ENCODE measurements at places on chromosomes 4 and X.

- DNase-seq = no peak
Observed at GRCh38 chr4:75849461-75849860, 52.8 kb downstream of the PPEF2 start.

DNA sequence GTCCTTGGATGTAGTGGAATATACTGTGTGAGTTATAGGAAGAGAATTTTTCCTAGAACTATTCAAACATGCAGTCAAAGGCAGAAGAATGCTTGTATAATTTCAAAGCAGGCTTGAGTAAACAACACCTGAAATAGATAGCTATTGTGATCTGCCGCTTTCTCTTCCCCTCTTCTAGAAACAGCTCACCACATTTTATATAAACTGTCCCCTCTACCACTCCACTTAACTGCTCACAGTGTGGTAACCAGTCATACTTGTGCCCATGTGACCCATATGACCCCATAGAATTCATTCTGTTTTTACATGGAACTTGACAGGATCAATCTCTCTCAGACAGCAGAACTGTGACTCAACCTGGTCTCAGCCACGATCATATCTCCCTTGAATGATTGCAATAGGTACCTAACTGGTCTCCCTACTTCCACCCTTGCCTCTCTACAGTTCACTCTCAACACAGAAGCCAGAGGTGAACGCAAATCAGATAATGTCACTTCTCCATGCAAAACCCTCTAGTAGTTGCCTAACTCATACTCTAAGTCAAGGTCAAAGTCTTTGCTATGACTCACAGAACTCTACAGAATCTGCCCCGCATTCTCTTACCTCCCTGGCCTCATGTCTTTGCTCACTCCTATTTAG is 85.6 kb upstream of the EFHC2 start:
- DNase-seq = no peak

- no peak for DNase-seq
Observed at GRCh38 chr4:104649631-104650030, 154.9 kb upstream of the CXXC4 start.

DNA sequence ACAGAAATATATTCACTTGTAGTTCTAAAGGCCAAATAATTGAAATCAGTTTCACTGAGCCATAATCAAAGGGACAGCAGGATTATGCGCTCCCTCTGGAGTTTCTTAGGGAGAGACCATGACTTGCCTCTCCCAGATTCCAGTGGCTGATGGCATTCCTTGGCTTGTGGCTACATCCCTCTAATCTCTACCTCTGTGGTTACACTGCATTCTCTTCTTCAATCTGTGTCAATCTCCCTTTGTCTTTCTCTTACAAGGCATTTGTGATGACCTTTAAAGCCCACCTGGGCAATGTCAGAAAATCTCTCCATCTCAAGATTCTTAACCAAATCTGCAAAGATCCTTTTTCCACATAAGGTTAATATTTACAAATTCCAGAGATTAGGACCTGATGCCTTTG is 260.2 kb downstream of the UNC5C start:
- DNase-seq = no peak

GRCh38 chr4:82773057-82773456 is 25.5 kb downstream of the SCD5 start:
- no peak for DNase-seq

DNA sequence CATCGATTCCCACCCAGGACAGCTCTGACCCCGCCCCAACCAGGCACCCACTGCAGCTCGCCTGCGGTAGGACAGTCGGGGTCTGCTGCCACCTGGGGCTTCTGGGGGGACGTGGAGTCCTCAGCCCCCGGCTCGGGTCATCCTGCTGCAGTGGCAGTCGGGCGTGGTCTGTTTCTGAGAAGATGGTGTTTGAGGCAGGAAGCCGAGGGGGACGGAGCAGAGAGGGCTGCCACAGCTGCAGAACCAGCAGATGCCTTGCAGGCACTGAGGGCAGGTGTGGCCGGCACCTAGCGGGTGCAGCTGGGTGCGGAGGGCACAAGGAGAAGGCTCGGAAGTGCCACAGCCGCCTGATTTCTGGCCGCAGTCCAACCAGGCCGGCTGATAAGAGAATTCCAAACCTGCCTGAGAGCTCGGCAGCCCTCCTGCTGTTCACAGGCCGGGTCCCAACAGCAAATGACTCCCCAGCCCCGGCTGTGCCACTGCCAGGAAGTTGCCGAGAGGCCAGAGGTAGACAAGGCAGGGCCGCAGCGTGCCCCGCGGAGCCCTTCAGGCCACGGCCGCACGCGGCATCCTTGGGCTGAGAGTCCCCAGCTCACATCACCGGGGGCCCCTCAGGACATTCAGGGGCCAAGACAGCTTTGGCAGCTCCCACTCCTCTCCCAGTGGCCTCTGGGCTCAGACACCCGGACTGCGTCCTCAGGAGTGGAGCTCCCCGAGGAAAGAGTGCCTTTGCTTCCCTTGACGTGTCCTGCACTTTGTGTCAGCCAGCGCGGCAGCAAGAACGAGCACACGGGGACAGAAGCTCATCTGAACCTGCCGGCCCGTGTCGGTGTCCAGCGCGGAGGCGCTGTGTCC is 9.4 kb upstream of the CPLX1 start:
- DNase-seq = no peak

DNA sequence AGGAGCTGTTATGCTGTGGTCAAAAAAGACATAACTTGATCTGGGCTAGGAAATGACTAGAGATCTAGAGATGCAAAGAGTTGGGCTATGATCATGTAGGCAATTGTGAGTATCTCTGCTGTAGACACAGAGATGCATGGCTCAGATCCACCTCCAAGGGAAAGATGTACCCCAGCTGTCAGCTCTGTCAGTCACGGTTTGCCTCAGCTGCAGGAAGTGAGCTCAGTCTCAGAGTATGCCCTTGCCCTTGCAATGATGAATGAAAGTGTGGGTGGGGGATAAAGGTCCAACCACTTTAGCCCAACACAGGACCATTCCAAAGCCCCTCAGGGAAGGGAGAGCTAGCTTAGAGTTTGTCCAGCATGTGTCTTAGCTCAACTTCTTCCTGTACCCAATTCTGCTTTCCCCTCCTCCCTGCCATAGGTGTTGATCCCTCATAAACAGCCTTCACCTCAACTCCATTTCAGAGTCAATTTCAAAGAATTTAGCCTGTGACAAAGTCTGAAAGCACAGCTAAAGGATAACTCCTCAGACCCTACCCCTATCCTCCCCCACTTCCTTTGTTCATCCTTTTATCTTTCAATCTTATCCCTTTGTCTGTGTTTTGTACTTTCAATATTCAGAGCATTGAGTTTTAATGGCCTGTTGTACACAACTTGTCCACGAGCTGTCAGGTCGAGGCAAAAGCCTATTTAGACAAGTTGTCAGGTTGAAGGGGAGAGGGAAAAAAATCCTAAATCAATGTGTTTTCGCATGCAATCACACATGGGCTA is 90.6 kb downstream of the MID1IP1 start:
- DNase-seq = no peak

DNA sequence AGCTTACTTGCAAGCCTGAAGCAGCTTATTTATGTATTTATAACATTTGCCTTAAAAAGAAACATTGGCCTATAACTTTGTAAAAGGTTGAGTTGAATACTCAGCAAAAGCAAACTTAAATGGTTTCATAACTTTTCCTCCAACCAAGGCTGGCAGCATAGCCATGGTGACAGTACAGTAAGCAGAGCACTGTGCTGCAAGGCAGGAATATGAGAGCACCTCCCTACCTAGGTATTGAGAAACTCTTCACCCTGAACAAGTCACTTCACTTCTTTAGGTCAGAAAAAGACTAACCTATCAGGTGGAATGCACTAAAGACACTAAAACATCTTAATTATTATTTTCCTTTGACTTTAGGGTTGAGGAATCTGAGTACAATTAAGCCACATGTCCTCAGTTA is 63.9 kb upstream of the GYPA start:
- DNase-seq = no peak

GRCh38 chr4:94339779-94340178 is 2.9 kb downstream of the HPGDS start:
- DNase-seq = no peak

DNA sequence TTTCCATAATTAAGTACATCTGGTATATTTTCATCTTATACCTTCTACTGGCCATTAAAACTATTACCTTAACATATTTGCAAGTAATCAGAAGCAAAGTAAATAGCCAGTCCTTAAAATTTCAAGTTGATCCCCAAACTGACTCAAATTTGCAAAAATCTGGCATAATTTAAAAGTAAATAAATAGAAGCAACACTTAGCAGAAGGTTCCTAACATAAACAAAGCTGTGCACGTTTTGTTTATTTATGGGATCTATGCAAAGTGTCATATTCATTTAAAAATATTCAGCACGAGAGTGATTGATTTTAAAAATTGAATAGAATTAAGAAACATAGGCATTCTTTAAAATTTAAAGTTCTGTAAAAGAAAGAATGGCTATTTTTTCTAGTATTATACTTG is 9.8 kb upstream of the CXXC4 start:
- DNase-seq = no peak

GRCh38 chr4:185437809-185438208 is 12.0 kb upstream of the UFSP2 start:
- DNase-seq = no peak

DNA sequence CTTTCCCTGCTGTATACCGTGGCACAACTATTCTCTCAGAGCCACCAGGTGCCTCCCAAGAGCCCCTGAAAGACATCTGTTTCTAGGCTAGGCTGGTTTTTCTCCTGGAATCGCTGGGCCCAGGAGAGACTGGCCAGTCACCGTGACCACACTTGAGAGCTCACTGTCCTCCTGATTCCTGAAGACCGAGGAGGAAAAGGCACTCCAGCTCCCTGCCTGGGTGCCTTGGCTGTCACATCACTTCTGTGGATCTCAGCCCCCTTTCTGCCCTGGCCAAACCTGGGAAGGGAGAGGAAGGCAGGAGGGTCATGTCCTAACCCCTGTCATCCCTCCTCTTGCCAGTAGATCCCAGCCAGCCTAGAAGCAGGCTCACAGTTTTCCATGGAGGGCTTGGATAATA is 54.7 kb upstream of the LAS1L start:
- no peak for DNase-seq

DNA sequence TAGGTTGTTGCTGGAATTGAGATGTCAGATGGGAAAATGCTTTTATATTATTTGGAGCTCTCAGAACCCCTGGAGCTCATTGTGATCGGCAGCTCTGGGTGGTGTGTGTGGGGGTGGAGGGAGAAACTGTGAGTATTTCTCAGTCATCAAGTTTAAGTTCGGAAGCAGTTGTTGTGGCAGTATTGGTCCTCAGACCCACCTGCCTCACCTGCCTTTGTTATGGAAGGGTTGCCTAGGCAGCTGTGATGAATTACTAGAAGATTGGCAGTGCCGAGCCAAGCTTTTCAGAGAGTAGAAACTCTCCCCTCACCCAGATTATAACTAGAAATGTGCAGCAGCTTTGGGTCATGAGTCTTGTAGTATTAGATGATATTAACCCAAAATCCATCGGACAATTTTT is 9.5 kb downstream of the IGSF1 start:
- DNase-seq = no peak

DNA sequence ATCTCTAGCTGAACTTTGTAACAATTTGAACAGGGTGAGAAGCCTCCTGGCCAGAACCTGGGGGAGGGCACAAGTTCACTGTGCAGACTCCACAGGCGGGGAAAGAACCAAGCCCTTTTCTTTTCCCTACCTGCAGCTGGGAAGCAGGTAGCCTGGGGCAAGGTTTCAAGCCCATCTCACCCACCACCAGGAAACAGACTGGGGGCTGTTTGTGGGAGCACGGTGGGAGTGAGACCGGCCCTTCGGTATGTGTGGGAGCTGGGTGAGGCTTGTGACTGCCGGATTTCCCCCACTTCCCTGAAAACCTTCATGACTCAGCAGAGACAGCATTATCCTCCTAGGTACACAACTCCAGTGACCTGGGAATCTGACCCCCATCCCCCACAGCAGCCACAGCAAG is 211.7 kb downstream of the ZNF674 start:
- DNase-seq = no peak

DNA sequence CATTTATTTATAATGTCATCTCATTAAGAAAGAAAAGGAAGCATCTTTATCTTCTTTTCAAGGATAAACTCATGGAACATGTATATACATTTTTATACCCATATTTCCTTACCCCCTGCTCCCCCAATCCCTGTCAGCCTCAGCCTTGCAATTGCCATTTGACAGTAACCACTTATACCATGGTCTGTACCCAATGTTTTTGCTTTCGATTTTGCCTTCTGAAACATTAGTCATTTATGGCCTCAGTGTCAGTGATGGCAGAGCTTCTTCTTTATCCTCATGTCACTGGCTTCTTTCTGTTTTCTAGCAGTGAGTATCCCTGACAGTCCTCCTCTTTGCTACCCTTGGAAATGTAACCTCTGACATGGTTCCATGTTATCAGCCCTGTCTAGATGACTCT is 228.4 kb downstream of the SPRY1 start:
- no peak for DNase-seq

DNA sequence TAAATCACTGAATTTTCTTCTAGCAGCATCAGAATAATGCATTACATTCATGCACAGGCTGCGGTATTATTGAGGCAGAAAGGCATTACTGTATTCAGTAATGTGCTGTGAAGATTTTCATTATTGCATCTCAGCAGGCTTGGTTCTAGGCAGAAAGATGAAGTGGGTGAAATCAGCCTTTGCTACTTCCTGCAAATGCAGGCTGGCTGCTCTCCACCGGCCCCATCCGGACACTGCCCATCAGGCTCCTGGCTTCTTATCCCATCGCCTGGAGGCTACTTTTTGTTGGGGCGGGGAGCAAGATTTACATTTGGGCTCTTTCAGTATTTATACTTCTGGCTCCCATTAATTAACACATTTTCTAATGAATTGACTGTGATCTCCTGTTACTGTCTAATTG is 117.8 kb downstream of the FRAS1 start:
- no peak for DNase-seq

DNA sequence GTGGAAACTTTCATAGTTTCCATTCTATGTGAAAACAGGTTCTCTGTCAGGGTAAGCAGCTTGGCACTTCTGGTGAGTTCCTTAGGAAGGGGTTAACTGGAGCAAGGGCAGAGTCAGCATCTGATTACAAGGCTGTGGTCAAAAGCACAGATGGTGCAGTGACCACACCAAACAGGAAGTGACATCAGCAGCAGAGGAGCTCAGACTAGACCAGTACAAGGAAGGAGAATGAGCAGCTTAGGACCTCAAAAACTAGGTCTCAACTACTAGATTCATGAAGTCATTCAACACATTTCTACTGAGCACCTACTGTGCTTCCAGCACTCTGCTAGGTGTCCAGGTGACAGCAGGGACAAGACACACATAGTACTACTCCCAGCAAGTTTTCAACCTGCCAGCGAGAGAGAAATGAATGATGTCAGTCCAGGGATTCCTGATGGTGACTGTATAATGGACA is 130.2 kb downstream of the AMELX start:
- DNase-seq = no peak

DNA sequence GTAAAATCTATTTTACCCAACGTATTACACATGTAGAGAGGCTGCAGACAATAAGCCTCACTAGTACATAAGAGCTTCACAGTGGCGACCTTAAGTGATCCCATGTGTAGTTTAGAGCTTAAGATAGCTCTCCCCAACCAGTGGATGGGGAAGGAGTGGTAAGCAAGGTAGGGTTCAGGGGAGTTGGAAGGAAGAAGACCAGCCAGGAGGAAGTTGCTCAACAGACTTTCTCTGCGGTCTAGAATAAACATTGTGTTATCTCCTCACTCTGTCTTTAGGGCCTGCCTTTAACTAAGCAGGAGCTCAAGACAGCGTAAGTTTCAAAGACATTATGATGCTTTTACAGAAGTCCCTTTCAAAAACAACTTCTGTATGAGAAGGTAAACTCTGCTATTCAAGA is 16.8 kb downstream of the MEPE start:
- no peak for DNase-seq

GRCh38 chr4:146840731-146841130 is 104.9 kb downstream of the TTC29 start:
- DNase-seq = no peak

Data from stimulated activated CD4-positive, alpha-beta T cell treated with anti-CD3 and anti-CD28 coated beads, Interleukin-2, amount 100 ng/mL, for 24 hours (primary cell).